Stimulated activated CD8-positive, alpha-beta memory T cell treated with anti-CD3 and anti-CD28 coated beads, Interleukin-7, amount 100 ng/mL, for 24 hours (primary cell): ENCODE measurements at places on chromosomes 12 and 14.

- DNase-seq = no peak
These were observed 26.4 kb upstream of the BATF start for GRCh38 chr14:75495882-75496281.

GRCh38 chr14:103732868-103733620 is 17.4 kb downstream of the ZFYVE21 start:
- no peak for DNase-seq

DNA sequence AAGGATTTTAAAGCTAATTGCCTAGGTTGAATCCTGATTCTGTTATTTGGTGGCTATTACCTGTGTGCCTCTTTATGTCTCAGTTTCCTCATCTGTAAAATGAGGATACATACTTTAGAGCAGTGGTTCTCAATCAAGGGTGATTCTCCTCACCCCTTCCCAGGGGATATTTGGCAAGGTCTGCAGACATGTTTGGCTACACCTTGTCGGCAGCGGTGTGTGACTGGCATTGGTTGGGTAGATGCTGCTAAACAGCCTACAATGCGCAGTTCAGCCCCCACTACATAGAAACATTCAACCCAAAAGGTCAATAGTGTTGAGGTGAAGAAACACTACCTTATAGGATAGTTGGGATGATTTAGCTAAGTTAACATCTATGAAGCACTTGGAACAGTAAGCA is 23.4 kb downstream of the LDHB start:
- DNase-seq = no peak

DNA sequence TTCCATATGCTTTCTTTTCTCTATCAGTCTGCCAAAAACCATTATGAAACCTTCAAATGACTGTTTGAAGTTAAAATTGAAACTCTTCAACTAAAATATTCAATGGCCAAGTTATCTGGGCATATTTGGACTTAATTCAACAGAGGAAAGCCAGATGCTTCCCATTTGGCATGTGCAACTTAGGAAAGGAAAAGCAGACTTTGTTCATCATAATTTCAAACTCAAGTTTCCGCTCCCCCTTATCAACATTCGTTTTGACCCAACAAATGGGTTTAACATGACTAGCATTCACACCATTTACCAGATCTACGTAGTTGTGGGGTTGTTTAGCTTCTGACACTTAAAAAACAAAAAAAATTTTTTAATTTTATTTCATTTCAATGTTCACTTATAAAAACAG is 75.7 kb downstream of the PLEKHG7 start:
- DNase-seq = no peak

DNA sequence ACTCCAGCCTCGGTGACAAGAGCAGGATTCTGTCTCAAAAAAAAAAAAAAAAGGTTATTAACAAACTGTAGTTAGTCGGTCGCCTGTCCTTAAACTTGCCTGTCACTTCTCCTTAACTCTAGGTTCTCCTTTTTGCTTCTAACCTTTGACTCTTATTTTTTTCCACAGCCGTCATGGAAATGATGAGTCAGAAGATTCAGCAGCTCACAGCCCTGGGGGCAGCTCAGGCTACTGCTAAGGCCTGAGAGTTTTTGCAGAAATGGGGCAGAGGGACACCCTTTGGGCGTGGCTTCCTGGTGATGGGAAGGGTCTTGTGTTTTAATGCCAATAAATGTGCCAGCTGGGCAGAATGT is 418 bp upstream of the MYG1 start:
- DNase-seq = no peak

- no peak for DNase-seq
These were observed 54.1 kb downstream of the DAO start for GRCh38 chr12:108933949-108934348.

DNA sequence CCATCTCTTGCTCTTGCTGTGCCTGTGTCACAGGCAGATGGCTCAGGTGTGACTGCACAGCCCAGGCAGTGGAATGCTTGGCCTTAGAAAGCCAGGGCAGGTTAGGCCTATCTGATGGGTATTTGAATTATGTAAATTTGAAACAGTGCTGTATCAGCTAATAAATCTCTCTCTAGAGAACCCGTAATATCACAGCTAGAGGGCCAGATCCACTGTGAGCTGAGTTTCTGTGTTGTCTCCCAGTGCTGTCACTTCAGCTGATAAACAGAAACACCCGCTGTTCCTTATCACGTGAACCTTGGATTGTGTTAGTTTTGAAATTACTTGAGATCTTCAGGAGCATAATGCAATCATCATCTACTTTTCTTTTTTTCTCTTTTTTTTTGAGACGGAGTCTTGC is 21.5 kb upstream of the ALDH2 start:
- no peak for DNase-seq

GRCh38 chr14:55019968-55020554 is 6.8 kb downstream of the WDHD1 start:
- no peak for DNase-seq

DNA sequence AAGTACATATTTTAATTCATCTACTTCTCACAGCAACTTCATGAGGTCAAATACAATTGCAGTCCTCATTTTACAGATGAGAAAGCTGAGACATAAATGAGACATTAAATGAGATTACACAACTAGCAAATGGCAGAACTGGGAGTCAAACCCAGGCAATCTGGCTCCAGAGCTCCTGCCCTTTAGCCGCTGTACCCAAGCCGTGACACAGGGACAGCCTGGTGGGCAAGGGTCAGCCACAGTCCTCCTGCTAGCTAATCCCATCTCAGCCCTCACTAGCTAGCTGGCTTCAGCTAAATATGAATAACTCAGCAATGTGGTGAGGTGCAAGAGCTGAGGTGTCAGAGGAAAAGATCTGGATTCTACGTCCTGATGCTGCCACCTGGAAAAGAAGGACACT is 54.8 kb downstream of the NINJ2 start:
- no peak for DNase-seq

- no peak for DNase-seq
These were observed 268.7 kb downstream of the TMEM132D start for GRCh38 chr12:129635021-129635685.

GRCh38 chr14:29227631-29228030 is 461.0 kb downstream of the FOXG1 start:
- no peak for DNase-seq

GRCh38 chr12:63809566-63809965 is 29.9 kb downstream of the RXYLT1 start:
- no peak for DNase-seq

DNA sequence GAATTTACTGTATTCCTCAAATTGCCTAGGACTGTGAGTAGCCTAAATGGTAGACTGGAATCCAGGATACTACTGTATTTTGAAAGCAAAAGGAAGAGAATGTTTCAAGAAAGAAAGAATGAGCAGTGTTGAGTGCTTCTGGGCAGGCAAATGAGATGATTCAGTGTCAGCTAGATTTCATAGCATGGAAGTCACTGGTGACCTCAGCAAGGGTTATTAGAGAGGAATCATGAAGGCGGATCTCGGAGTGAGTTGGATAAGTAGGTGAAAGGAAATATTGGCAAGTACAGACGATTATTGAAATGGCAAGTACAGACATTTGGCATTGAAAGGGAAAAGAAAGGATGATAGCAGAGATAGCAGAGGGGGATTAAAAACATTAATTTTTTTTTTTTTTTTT is 27.1 kb downstream of the VRK1 start:
- DNase-seq = no peak

GRCh38 chr12:16299403-16299802 is 21.9 kb upstream of the SLC15A5 start:
- DNase-seq = no peak

DNA sequence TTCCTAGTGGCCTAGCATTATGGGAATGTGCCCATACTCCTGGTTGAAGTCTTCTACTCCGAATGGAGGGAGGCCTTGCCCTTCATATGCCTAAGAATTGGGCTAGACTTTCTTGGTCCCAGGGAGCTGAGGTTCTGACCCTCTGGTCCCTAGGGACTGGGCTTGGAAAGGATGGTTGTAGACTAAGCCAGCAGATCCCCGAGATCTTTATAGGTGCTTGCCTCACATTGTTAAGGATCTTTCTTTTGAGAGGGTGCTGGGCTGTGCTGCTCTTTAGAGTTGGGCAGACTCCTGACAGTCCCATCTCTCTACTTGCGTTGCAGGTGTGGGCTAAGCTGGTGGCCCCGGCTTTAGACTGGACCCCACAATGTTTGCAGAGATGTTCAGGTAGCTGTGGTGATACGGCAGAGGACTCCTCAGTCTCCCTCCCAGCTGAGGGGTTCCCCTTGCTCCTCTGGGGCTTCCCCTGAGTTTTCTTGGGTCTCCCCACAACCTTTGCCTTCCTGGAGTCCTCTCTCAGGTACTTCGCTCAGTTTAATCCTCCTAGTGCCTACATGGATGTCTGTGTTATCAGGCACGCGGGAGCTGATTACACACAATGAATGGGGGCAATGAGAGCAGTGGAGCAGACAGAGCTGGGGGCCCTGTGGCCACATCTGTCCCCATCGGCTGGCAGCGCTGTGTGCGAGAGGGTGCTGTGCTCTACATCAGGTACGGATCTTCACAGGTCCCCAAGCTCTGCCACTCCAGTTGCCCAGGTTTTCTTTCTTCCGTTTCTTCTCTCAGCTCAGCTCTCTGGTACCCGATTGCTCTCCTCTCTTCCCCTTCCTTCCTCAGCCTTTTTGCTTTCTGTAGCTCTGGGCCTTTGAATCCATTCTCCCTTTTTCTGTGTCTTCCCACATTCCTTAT is 1.3 kb downstream of the MBD6 start:
- no peak for DNase-seq

DNA sequence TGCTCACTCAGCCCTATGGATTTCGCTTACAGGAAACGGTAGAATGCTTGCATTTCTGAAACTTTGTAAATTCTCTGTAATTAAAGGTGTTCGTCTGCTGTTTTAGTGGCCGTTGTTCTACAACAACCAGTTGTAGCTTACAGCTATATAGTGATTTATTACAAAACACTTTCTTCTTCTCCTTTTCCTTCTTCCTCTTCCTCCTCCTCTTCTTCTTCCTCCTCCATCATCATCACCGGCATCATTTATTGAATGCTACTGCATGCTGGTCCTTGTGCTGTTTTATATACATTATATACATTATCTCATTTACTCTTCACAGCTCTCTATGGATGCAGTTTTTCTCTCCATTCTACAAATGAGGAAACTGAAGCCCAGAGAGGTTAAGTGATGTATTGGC is 6.4 kb downstream of the ETV6 start:
- no peak for DNase-seq

GRCh38 chr12:114669401-114670290 is 14.3 kb downstream of the TBX3 start:
- no peak for DNase-seq

- DNase-seq = no peak
These were observed 41.6 kb downstream of the ITPR2 start for GRCh38 chr12:26791301-26791791.

DNA sequence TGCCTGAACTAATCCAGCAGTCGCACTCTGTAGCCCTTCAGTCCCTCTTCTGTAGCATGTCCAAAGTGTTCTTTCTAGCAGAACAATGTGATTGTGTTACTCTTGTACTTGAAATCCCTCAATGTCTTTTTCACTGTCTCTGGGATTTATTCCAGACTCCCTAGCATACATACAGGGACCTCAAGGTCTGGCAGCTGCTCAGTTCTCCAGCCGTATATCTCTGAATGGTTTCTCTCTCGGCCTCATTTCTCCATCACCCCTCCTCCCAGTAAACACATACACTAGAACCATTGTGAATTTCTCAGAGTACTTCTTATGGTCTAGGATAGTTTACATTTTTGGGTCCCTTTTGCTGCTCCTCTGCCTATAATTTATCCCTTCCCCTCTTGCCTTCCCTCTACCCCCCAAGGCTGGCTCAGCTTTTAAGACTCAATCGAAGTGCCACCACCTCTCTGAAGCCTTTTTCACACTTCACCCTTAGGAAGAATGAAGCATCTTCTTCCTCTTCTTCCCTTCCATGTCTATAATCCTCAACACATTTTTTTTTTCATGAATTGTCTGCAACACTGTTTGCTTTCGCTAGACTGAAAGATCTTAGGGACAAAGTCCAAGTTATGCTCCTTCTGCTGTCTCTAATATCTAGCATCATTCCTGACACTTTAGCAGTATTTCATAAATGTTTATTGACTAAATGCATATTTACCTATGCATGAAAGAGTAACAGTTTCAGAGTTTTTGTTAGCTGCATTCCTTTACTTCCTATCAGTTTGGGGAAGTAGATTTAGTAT is 446.1 kb downstream of the ZFP36L1 start:
- DNase-seq = no peak

- no peak for DNase-seq
These were observed 17.4 kb downstream of the PLXNC1 start for GRCh38 chr12:94165670-94166364.

GRCh38 chr12:102573237-102573636 is 92.9 kb upstream of the IGF1 start:
- DNase-seq = no peak

DNA sequence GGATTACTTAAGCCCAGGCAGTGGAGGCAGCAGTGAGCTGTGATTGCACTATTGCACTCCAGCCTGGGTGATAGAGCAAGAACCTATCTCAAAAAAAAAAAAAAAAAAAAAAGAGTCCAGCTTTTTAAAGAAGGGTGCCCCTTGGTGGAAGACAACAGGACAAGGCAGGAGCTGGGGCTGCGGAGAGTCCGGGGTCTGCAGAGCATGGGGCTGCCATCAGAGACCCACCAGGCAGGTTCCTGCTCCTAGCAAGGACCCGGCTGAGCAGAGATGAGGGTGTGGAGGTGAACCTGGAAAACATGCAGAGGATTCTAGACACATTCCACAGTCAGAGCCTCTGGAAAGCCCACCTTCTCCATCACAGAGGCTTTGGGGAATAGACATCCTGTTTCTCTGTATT is 21.0 kb upstream of the CIPC start:
- DNase-seq = no peak

DNA sequence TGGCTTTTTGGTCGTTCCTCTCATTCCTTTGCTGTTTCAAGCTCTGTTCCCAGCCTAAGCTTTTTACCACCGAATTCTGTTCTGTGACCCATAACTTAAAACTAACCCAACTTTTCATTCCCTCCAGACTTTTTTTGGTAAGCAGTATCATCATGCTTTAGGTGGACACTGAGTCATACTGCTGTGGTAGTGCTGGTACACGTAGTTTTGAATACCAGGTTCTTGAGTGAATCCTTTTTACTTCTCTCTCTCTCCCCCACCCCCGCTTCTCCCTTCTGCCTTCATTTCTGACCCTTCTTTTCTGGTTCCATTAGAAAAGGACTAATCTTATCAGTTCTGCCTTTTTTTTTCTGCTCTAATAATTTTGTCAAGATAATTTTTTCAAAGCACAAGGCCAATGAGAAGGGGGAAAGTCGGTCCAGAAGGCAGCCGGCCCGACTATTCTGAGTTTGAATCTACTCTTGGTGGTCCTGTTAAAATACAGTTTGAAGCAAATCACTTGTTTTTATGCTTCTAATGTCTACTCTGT is 2.3 kb upstream of the MDM2 start:
- DNase-seq = no peak

DNA sequence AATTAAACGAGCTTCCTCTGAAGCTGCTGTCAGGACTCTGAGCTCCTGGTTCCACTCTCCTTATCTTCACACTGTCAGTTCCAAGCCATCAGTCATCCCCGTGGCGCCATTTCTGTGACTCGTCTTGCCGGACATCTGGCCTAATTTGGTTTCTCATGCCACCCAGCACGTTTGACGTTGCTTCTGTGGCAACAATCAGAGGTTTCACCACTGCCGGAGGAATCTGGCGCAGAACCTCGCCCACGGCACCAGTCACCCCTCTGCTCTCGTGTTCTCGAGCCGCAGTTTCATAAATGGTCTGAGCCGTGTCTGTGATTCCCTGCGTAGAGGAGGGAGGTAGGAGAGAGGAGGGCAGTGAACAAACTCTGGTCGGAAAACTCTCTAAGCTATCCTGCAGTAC is 29.7 kb downstream of the BDKRB1 start:
- DNase-seq = no peak

- DNase-seq = no peak
These were observed 588.7 kb downstream of the CCER1 start for GRCh38 chr12:90366286-90366685.

- no peak for DNase-seq
These were observed 49.8 kb upstream of the LRRK2 start for GRCh38 chr12:40175045-40175444.
